AG20443 (cell line): ENCODE measurements at places on chromosomes 7 and 10.

DNA sequence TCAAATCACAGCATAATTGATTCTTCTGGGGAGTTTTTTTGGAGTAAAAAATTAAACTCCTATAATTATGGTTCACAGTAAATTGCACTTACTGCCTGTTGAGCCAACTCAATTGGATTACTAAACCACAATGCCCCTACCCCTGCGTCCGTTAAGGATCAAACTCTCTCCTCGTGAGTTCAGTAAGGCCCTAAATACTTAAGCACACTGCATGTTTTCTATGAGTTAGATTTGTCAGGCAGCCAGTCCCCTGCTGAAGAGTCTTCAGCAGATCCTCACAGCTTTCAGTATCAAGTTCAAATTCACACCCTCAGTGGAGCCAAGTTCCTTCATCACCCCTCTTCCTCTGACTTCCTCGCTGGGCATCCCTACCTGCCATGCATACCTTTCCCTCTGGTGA lies 275.0 kb upstream of the BMPER start:
- no peak for DNase-seq

GRCh38 chr7:3439333-3440030 lies 138.4 kb downstream of the SDK1 start:
- no peak for DNase-seq

DNA sequence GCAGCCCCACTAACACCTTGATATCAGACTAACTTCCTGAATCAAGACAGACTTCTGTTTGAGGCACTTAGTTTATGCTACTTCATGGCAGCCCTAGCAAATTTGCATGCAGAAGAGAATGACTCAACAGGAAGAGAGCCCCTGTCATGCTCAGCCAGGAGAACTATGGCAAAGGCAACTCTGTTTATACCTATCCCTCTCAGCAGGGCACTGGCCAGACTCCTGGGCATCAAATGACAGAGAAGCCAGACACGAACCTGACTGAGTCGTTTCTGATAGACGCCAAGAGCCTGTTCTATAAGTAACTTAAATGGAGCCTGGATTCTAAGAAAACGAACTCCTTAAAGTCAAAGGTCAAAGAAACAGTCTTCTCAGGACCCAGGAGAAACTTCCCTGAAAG lies 50.9 kb upstream of the UNC5B start:
- no peak for DNase-seq

GRCh38 chr7:2542011-2542915 lies 13.1 kb downstream of the BRAT1 start:
- no peak for DNase-seq

DNA sequence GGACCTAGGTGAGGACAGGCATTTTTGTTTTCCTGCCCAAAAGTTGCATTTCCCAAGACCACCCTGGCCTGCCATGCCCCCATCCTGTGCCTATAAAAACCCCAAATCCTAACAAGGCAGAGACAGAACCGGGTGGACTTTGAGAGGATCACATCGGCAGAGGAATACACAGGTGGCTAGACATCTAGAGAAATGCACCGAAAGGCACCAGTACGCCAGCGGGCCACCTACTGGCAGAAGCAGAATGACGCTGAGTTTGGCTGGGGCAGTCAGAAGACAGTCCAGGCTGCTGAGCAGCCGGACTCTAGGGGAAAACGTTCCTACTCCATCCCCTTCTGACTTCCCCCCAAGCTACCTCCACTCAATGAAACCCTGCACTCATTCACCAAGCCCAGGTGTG lies 2.8 kb downstream of the AKR1C4 start:
- DNase-seq: no peak

GRCh38 chr10:693506-693905 lies 4.0 kb upstream of the DIP2C start:
- peak; percentile 40 for DNase-seq

- DNase-seq: no peak
These were observed 135.2 kb downstream of the RGS10 start for GRCh38 chr10:119407254-119407777.

GRCh38 chr10:50325449-50326171 lies 74.3 kb upstream of the ASAH2 start:
- peak; percentile 86 for DNase-seq
